Activated CD8-positive, alpha-beta T cell treated with anti-CD3 and anti-CD28 coated beads for 36 hours (primary cell): ENCODE measurements at places on chromosomes 4 and X. TPM values are rescaled to one million over a fixed set of nuclear protein-coding genes. Genes with fewer than 3 reads are reported as not detected.

GRCh38 chrX:42825201-42825600 is 47.2 kb upstream of the PPP1R2C start:
- DNase-seq, result no peak

GRCh38 chr4:94489098-94489497 is 37.4 kb downstream of the PDLIM5 start:
- no peak for DNase-seq

- no peak for DNase-seq
These were observed 11.9 kb upstream of the SLC9A7 start for GRCh38 chrX:46770817-46771163.

DNA sequence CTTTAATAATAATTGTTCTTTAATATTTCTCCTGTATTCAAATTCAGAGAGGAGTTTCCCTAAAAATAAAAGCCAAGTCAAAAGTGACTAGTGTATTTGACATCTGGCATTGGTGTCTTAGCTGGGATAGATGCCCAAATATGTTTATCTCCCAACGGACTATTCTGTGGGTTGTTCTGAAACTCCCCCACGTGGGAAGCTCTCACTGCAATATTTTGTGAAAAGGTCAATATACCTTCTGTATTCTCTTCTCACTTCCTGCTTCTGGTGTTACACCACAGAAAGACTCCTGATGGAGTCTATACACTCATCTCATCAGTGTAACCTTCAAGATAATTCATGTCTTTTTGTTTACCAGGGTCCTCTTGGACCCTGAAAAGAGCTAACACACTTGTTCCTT is 2052.8 kb upstream of the TENM3 start:
- no peak for DNase-seq

- DNase-seq, result peak; percentile 90
These were observed 86.6 kb downstream of the ZNF330 start for GRCh38 chr4:141307241-141307689.

GRCh38 chr4:153207027-153207426 is 2.8 kb downstream of the TRIM2 start:
- peak; percentile 55 for DNase-seq

DUSP21 gene
- not detected for total RNA-seq

NKX6-1 gene
- total RNA-seq, result not detected

PITX2 gene
- not detected for total RNA-seq

SORCS2 gene
- 0.05 TPM for total RNA-seq
